Stimulated activated CD4-positive, alpha-beta T cell treated with anti-CD3 and anti-CD28 coated beads, Interleukin-15, amount 100 ng/mL, for 1 hour (primary cell): ENCODE measurements at places on chromosomes 5 and 9.

DNA sequence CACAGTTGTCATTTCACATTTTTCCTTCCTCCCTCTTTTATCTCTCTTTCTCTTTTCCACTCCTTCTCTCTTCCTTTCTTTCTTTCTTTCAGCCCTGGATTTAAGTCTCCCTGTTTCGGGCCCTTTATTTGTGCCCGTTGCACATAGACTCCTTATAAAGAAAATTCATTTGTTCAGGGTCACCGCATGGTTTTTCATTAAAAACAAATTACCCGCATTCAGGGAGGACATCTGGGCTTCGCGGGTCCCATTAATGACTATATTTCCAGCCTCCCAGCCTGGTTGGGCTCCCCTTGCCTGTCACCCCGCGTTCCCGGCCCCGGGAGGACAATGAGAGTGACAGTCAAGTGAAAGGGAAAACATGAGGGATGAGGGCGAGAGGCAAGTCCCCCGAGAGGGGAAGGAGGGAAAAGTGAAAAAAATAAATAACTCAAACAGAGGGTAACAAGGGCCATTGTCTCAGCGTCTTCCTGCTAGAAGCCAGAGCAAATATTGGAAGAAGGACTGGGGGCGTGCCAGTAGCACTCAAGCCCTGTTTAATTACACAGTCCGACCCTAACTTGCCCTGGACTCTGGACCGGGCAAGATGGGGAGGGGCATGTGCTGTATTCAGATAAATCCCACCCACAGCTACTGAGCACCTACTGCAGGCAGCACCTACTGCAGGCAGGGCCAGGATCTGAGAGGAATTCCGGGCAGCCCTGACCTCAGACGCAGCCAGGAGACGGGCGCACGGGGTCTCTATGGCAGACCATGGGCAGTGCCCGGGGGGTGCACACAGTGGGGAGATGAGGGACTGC lies 166.2 kb downstream of the PAX5 start:
- DNase-seq, result no peak

DNA sequence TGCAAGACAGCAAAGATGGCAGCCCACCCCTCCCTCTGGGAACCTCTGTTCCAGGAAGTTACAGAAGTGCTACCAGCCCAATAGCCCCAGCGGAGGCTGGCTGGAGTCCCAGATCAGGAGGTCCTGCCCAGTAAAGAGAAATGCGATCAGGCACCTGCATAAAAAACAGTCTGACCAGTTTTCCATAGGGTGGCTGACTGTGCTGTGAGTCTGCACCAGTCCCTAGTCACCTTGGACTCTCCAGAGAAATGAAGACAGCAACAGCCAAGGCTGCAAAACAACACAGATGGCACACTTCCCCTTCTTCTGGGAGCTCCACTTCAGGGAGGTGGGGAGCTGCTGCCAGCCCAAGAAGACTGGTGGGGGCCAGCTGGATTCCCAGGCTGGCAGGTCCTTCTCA lies 265.5 kb upstream of the PCSK5 start:
- no peak for DNase-seq

GRCh38 chr9:120912958-120913646 lies 13.5 kb downstream of the TRAF1 start:
- no peak for DNase-seq

- DNase-seq, result no peak
Measured at GRCh38 chr5:5954275-5954598, 424.1 kb downstream of the MED10 start.

- DNase-seq, result no peak
Measured at GRCh38 chr5:68396722-68397121, 181.2 kb downstream of the PIK3R1 start.

DNA sequence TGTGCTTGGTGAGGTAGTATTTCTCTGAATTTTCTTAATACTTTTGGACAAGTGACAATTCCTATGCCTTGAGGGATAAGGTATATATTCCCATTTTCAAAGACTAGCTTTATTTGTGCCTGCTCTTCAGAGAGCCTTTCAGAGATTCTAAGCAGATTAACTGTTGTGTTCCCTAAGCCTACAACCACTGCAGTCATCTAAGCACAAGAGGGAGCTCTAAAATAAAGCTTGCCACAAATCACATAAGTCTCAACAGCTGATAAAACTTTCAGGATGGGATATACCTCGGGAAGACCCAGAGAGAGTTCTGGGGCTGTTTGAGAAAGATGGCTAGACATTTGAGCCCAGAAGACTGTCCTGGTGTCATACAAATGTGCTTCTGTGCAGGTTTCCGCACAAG lies 157.3 kb downstream of the CYLC2 start:
- DNase-seq, result no peak

DNA sequence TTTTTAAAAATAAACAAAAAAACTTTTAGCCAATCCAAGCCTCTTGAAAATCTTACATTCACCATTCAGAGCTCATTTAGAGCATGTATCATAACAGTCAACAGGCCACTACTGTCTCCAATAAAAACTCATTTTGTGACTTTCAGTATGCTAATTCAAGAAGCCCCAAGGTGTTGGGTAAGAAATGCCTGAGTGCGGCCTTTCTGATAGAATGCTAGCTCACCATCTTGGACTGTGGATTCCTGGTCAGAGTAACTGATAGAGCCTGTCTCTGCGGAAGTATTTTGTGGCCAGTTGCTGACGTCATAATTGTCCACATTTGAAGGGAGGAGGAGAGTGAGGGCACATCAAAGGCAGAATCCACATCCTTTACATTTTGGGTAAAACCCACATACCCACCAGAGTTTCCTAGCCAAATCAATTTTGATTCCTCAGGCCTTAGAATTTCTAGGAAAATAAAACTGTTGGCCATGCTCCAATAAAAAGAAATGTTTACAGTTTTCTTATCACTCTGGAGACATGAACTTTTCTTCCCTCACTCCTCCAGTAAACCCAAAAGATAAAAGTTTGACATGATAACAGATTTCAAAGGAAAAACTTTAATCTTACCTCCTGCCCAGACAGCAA lies 41.1 kb upstream of the ERCC6L2 start:
- DNase-seq, result no peak

DNA sequence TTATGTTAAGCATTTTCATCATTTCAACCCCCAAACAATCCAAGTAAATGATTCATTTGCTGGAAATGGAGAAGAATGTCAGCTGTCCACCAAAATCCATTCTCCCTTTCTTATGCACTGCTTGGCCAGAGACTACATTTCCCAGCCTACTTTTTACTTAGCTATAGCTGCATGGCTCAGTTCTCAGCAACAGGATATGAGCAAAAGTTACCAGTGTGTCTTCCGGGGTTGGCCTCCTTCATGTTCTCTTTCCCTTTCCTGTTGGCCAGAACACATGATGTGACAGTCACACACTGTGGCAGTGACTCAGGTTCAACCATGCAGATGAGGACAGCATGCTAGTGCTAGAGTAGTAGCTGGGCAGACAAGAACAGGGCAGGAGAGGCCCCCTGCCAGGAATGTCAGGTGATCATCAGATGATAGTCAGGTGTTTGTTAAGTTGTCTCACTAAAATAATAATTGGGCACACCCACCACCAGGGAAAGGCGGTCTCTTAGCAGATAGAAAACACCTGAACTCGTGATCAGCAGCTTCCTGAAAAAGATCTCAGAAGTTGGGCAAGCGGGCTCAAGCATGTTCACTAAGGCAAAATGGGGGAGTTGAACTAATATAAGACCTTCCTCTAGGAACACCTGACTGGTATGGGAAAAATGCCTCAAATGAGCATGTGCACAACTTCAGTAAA lies 12.2 kb downstream of the GPR150 start:
- peak; percentile 47 for DNase-seq

DNA sequence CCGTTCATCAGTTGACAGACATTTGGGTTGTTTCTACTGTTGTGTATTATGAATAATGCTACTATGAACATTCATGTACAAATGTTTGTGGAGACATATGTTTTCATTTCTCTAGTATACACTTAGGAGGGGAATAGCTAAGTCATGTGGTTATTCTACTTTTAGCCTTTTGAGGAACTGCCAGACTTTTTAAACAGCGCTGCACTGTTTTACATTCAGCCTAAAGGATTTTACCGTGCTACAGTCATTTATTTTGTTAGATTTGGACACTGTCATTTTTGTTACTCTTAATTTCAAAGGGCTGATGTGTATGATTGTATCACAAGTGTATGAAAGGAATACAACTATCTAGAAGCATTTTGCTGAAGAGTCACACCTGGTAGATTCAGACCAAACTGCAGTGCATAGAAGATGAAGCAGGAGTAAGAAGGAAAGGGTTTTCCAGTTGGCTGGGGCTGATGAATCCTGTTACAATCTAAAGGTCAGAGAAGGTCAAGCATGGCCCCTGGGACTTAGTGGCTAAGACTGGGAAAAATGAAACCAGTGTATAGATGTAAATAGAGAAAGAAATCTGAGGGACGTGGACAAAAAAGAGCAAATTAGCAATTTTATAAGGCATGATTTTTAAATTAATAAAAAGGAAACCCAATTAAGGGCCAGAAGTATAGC lies 509.7 kb downstream of the PSAT1 start:
- no peak for DNase-seq

- no peak for DNase-seq
Measured at GRCh38 chr5:54620141-54620933, 102.8 kb downstream of the SNX18 start.

DNA sequence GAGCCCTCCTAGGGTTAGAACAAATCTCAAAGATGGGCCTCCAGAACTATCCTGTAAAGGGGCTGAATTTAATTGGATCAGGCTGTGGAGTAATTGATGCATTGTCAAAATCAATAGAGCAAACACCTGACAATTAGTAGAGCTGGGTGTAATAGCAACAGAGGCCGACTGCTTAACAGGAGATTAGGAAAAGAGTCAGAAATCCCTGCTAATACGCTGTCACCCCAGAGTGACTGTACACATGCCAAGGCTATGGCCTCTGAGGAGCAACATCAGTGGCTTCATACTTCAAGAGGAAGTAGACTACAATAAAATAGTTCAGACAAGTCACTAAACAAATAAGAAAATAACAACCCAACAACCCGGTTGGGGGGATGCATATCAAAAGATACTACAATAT lies 18.7 kb upstream of the GRPEL2 start:
- DNase-seq, result no peak

DNA sequence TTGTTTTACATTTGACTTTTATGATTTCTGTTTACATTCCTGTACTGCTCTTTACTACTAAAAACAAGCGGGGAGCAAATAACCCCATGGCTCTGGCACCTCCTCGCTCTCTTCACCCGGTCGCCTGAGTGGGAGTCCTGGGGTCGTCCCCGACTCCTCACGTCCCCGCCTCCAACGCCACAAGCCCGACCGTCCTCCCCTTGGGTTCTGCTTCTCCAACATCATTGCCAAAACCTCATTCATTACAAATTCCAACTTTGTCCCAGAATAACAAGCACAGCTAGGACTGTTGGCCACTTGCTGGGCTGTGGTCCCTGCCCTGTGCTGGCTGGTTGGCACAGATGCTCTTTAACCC lies 35.1 kb downstream of the MRPL36 start:
- no peak for DNase-seq

GRCh38 chr9:77125665-77126064 lies 51.7 kb upstream of the VPS13A start:
- no peak for DNase-seq

DNA sequence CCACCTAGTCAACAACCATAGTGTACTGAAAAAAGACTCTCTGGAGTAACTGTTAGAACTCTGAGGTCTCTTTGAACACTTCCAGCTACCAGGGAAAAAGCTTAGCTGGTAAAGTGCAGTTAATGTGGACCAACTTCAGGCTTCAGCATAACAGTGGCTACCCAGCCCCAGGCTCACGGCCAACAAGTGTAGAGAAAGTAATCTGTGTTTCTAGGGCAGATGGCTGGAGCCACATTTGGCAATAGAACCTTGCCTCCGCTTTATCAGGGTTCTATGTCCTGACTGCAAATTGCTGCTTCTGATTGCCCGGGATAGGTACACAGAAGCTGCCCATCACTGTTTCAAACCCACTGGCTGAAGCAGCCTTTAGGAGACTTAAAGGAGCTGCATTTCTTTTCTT lies 76.0 kb upstream of the SIMC1 start:
- no peak for DNase-seq

DNA sequence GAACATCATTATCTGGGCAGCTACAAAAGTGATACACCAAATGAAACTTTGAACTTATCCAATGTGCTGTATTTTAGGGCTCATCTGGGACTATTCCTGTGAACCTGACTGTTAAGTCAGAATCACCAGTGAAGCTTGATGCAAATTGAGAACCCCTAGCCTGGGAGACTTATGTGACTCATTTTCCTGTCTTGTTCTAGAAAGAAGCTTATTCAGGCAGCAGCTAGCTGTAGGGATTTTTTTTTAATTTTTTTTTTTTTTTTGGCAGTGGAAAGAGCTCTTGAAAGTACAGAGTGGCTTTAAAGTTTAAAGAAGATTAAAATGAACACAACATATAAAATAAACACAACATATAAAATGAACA lies 81.1 kb upstream of the TNFAIP8 start:
- DNase-seq, result no peak

GRCh38 chr9:129964901-129965734 lies 77.9 kb downstream of the FNBP1 start:
- no peak for DNase-seq

GRCh38 chr5:131735393-131735792 lies 61.4 kb downstream of the FNIP1 start:
- DNase-seq, result no peak

DNA sequence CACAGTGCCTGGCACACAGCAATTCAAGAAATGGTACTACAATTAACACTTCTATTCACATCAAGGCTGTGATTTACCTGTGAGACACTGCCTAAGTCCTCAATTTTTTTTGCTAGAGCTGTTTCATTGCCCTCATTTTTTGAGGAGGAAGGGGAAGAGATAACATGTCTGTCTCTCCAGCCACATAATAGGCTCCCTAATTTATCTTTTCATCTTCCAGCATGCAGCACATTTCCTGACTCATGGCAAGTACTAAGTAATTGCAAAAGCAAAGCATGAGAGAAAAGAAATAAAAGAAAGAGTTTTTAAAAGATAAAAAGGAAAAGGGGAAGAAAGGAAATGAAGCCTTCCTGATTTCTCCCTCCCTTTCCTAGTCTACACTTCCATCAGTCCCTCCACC lies 26.9 kb upstream of the RNF38 start:
- no peak for DNase-seq

GRCh38 chr5:172403817-172404216 lies 50.5 kb downstream of the SH3PXD2B start:
- DNase-seq, result no peak

DNA sequence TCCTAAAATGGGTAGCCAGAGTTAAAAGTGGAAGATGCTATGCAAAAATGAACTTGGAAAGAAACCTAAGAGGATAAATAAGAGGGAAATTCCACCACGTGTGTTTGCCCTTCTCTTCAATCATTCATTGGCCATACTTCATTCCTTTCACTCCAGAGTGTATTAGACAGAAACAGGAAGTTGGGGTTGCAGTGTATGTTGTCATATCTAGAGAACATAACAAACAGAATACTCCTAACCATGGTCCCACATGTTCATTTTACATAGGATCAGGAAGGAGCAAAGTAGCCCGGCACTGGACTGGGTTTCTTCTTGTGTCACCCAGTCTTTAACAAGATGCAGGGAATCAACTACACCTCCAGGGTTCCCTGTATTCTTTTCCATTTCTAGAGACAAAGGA lies 7.6 kb upstream of the GPBP1 start:
- no peak for DNase-seq
